ENCODE measurements at places on chromosomes 13 and 19. TPM values are rescaled to one million over a fixed set of nuclear protein-coding genes. Genes with fewer than 3 reads are reported as not detected.

DNA sequence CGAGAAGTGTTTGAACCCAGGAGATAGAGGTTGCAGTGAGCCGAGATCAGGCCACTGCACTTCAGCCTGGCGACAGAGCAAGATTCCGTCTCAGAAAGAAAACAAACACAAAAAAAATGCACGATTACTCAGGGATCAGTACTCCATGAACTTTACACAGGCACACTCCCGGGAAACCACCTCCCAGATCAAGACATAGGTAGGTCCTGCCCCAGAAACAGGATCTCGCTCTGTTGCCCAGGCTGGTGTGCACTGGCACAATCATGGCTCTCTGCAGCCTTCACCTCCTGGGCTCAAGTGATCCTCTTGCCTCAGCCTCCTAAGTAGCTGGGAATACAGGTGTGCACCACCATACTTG lies 11.2 kb downstream of the VASP start:
- no peak for DNase-seq

GRCh38 chr13:26719356-26719945 lies 41.1 kb downstream of the GPR12 start:
- no peak for DNase-seq

- DNase-seq, result peak; percentile 48
These were observed 112.9 kb upstream of the IRS2 start for GRCh38 chr13:109899316-109899715.

GRCh38 chr19:29292153-29292552 lies 79.2 kb upstream of the UQCRFS1 start:
- no peak for DNase-seq

- no peak for DNase-seq
These were observed 41.8 kb upstream of the DCUN1D2 start for GRCh38 chr13:113532156-113532806.

DNA sequence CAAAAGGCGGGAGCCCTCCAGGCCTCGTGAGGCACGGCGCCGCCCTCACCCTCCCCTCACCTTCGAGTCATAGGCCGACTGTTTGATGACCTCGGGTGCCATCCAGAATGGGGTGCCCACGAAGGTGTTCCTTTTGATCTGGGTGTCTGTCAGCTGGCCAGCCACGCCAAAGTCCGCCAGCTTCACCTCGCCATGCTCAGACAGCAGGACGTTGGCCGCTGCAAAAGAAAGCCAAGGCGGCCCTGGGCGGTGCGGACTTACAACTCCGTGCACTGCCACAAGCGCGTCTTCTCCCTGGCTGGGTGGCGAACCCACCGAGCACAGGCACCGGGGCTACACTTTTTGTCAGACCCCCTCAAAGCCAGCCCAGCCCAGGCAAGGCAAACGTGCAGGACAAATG lies 102.1 kb downstream of the STK24 start:
- no peak for DNase-seq

DNA sequence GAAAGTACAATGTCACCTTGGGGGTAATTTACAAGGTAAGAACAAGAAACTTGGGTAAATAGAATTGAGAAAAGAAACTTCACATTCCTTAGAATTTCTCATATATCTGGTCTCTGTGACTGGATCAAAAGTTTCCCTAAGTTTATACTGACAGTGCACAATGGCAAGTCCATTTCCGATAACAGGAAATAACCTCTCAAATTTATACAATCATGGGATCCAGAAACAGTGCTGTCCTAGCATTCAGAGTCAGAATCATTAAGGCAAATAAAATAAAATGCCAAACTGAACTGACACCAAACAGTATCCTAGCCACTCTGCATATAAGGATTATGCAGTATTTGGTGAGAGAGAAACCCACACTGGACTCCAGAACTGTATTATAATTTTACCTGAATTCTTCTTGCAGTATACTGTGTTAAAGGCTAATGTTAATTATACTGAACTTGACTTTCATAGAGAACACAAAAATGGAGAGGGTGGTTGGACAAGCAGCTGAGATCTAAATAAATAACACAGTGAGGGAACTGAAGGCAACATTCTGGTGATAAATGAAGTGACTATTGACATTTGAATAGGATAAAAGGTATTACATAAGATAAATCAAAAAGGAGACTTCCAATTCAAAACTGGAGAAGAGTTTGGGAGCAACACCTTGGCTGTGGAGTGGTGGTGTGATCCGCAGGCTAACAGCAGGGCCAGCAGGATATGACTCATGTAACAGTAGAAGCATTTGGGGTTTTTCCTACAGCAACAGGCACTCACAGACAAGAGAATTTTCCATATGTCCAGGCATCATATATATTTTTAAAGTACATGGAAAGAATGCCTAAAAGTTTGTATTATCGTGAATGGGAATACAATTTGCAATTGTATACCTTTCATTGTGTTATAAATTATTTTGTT lies 932.5 kb upstream of the MIR17HG start:
- peak; percentile 43 for DNase-seq

DNA sequence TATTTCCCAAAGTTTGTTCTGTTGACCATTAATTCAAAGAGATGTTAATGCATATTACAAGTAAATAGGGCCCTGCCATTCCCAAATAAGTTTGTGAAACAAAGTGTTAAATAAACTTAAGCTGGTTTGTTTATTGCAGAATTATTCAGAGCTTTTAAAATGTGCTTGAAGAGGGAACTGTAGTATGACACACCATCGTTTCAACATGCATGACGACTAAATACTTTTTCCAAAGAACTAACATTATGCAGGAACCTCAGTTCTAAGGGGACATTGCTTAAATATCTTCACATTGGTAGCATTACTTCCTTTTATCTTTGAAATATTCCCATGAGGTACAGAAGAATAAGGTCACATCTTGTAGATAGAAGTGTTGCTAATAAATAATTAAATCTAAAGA lies 14.6 kb downstream of the LHFPL6 start:
- no peak for DNase-seq

- no peak for DNase-seq
These were observed 476.6 kb downstream of the IRS2 start for GRCh38 chr13:109309625-109310363.

DNA sequence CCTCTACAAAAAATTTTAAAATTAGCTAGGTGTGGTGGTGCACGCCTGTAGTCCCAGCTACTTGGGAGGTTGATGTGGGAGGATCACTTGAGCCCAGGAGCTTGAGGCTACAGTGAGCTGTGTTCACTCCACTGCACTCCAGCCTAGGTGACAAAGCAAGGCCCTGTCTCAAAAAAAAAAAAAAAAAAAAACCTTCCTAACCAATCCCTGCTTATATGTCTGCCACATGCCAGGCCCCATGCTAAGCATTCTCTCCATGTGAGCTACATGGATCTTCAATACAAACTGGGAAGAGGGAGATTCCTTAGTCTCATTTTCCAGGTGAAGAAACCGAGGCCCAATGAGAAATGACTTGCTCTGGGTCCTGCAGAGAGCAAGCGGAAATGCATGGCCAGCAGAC lies 2.3 kb upstream of the OVOL3 start:
- DNase-seq, result no peak

DNA sequence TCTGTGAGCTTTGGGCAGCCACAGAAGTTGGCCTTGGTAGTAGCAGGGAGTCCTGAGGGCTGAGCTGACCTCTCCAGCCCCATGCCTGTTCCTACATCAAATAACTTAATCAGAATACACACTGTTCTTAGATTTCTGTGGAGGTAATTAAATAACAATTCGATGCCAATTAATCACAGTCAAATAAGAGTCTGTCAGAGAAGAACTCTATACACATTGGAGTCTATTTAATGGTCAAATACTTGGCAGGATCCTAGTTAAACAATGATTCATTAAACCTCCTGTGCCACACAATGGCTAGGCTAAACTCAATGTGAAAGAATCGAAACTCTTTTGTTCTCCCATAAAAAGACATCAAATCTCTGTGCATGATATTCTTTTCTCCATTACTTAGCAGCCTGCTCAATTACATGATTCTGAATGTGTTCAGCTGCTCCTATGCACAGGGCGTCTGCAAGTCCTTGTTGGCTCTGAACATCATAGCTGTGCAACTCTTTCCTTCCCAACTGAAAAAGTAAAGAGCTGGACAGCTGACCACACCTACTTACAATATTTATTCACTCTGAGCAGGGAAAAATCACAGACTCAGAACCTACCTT lies 173.1 kb downstream of the ABCC4 start:
- no peak for DNase-seq

- DNase-seq, result no peak
These were observed 38.2 kb upstream of the IGSF23 start for GRCh38 chr19:44575116-44575700.

DNA sequence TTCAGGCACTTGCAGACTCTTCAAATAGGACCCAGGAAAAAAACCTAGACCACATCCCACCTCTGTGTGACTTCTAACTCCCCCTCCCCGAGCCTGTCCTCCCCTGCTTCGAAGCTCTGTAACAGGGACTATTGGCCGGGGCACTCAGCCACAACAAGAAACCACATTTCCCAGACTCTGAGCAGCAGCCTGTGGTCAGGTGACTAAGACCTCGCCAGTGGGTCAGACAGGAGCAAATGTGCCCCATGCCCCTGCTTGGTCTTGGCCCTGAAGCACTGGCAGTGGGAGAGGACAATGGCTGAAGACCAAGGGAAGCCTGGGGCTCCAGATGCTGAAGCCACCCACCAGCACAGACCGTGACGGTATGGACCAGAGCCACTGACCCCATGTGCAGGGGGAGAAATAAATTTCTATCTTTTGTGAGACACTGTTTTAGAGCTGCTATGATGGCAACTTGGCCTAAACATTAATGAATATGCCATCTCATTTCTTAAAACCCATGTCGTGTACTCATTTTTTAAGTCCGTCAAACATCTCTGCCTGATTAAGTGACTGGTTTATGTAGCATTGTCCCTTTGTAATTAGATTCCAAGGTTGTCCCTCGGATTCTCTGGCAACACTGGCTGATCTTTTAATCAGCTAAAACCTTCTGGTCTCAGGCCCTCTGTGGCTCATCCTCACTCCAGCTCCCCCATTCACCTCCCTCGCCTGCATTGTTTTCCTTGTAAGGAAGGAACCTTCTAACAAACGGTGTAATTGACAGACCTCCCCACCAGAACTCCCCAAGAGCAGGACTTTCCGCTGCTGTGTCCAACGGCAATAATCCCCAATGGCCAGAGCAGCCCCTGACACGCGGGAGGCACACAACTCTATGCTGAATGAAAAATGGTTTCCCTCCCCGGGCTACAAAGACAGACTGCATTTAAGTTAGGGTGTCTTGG lies 98.4 kb downstream of the STK24 start:
- DNase-seq, result no peak

DNA sequence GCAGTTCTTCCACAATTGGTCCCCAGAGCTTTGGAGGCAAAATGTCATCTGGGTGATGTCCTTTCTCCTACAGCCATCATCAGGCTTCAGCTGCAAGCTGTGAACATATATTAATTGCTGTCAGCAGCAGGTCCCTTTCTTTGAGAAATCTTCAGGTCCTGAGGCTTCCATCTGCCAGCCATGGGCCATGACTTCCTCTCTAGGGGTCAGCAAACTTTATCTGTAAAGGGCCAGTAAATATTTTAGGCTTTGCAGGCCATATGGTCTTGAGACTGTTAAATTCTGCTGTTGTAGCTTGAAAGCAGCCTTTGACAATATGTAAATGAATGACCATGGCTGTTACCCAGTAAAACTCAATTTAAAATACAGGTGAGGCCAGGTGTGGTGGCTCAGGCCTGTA lies 27.1 kb downstream of the SERP2 start:
- DNase-seq, result no peak

GRCh38 chr13:36347531-36348210 lies 1.5 kb upstream of the SPART start:
- DNase-seq, result no peak

DNA sequence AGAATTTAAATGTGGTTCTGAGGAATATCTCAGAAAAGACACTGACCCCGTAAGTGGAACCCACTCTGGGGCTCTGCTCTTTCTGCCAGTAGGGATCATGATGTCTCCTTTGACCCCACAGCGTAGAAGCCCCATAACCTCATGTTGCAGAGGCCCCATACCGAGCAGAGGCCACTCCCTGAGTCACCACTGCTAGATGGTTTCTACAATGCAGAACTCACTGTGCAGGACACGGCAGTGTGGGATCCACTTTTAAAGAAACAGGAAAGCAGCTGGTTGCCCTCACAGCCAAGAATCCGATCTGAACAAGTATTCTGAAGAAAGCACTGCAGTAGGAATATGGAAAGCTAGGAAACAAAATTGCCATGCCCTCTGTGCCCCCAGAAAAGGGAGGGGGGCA lies 4.2 kb downstream of the SLC7A1 start:
- no peak for DNase-seq

GRCh38 chr19:5679289-5680083 lies 830 bp downstream of the MICOS13 start:
- no peak for DNase-seq

GRCh38 chr19:12913851-12914690 lies 5.0 kb downstream of the SYCE2 start:
- peak; percentile 29 for DNase-seq

- peak; percentile 31 for DNase-seq
These were observed 395.1 kb downstream of the FOXO1 start for GRCh38 chr13:40271271-40271885.

- DNase-seq, result no peak
These were observed 167.1 kb upstream of the SPRY2 start for GRCh38 chr13:80508031-80508430.

DNA sequence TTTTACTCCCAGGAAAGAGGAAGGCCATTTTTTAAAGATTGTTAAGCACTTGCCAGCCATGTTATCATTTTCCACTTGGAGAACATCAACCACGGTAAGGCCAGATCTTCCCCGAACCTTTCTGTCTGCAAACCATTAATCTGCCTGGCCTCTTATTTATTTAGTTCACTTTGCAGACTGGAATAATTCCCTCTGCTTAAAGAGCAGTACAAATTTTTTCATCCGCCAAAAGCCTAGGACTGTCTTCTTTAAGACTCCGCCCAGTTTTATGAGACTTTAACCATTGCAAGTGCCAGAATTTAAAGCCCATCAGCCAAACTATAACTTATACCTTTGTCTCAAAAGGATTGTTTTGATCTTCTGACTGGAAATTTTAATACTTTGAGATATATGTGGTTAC lies 426.3 kb downstream of the KCTD12 start:
- DNase-seq, result no peak

GRCh38 chr19:39828015-39828653 lies 5.8 kb downstream of the DYRK1B start:
- DNase-seq, result no peak

- DNase-seq, result no peak
These were observed 6.2 kb downstream of the SETDB2 start for GRCh38 chr13:49450105-49450819.

- DNase-seq, result no peak
These were observed 270.6 kb downstream of the FGF14 start for GRCh38 chr13:102131246-102131645.

Gene JUNB
- polyA plus RNA-seq, result 18.6 TPM

Gene SPRED3
- polyA plus RNA-seq, result 0.98 TPM

Gene OR4F17
- polyA plus RNA-seq, result not detected

Gene ZFP36
- 57.3 TPM for polyA plus RNA-seq

Gene RFPL4AL1
- 1.3 TPM for polyA plus RNA-seq

Gene C2CD4C
- 0.63 TPM for polyA plus RNA-seq

Gene ZNF283
- 16.9 TPM for polyA plus RNA-seq

Gene KIR2DL4
- 0.15 TPM for polyA plus RNA-seq

Gene CYP4F8
- polyA plus RNA-seq, result 0.06 TPM

Gene BCL3
- polyA plus RNA-seq, result 13.9 TPM

Gene FUT1
- polyA plus RNA-seq, result 1.2 TPM

Gene SGCG
- 27.5 TPM for polyA plus RNA-seq

Gene NANOS2
- polyA plus RNA-seq, result not detected

Gene ZNF14
- polyA plus RNA-seq, result 6.6 TPM

Data from muscle of arm (tissue), 14 donors.